ENCODE measurements at places on chromosomes 13 and 19. TPM values are rescaled to one million over a fixed set of nuclear protein-coding genes. Genes with fewer than 3 reads are reported as not detected.

- no peak for DNase-seq
These were observed 119.0 kb downstream of the PAN3 start for GRCh38 chr13:28257305-28257704.

DNA sequence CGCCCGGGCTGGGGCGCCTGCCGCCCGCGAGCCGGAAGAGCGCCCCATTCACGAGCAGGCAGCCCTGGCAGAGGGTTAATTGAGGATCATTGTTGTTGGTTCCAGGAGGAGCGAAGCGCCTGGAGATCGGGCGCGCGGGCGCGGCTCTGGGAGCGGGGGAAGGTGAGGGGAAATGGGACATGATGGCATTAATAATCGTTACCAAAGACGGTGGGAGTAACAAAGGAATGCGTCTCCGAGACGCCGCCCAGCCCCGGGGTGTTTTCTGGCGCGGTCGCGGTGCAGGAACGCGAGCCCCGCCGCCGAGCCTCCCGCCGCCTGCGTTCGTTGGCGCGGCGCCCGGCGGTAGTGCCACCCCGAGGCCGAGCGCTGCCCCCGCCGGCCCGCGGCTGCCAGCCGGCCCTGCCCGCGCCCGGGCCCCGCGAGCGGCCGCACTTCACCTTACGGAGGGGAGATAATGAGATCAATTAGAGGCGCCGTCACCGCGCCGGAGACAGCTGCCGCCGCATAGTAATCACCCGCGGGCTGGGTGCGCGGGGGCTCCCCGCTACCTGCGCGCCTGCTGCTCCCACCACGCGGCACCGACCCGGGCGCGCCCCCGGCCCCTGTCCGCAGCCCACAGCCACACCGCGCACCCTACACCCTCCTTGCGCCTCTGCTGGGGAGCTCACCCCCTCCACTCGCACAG, 2.8 kb downstream of the ZNF536 start:
- DNase-seq, result peak; percentile 67

DNA sequence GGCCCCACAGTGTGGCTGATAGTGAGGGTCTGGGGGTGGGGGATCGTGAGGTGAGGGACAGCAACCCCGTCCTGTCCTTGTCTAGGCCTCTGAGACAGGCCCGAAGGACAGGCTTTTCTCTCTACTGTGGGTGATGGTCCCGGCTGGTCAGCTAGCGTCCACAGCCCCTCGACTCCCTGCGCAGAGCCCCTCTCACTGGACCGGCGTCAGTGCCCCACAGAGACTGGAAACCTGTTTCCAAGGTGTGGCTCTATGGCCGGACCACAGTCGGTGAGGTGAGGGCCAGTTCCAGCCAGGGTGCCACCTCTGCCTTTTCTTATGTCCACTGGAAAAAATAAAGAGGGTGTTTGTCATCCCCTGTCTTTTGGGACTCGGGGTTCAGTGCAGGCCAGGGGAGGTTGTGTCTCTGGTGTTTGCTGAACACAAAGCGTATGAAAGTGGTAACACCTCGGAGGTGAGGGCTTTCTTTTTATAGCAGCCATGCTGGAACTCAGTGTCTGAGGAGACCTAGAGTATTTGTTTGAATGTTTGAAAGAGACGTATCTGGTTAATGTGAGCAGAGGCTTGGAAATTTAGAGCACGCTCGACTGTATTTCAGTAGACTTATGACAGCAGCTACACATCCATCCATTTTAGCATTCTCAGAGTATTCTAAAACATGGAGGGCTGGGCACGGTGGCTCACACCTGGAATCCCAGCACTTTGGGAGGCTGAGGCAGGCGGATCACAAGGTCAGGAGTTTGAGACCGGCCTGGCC, 22.8 kb downstream of the ATP11A start:
- no peak for DNase-seq

KLF16 gene
- total RNA-seq, result 45.9 TPM

DNA sequence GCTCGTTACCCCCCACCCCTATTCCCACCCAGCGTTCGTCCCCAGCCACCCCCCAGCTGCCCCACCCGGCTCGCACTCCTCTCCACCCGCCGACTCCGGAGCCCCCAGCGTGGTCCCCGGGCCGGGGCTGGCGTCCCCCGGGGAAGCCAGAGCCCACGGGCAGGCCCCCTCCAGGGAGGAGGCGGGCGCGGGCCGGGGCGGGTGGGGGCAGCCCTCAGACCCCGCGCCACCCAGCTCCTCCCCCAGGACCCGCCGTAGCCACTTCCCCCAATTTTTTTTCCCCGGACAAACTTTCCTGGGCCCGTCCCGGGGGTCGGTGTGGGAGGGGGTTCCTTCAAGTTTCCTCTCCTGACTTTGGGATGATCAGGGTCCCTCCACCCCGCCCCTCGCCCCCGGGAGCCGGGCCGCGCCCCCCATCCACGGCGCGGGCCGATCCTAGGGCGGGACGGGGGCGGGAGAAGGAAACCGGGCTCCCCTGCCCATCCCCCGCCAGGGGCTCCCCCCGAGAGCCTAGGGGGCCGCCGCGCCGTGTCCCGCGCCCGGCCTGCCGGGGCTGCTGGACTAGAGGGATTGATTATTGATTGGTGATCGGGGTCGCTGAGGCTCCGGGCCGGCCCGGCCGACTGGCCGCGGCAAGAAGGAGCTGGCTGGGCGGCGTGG, 927 bp upstream of the TSHZ3 start:
- DNase-seq, result peak; percentile 73

- DNase-seq, result no peak
These were observed 5.2 kb downstream of the UBXN6 start for GRCh38 chr19:4452230-4452990.
